ENCODE measurements at places on chromosomes 3 and 15.

DNA sequence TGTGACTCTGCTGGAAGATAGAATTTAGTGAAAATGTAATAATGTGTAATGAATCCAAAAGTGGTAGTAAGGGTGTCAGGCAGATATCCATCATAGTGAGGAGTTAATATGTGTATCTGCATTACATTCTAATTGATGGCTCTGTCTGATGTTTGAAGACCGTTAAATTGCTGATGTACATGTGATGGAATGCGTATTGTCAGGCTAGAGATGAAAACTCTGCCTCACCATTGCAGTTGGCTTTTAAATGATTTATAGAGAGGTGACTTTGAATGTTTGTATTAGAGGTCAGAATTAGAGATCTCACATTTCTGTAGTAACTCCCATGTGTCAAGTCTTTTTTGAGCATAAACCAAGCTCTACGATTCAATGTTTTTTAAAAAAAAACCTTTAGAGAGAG is 234.6 kb downstream of the NAALADL2 start:
- DNase-seq, result no peak

- no peak for DNase-seq
Observed at GRCh38 chr15:42046597-42046996, 25.8 kb upstream of the PLA2G4E start.

GRCh38 chr3:132017137-132017536 is 17.7 kb downstream of the CPNE4 start:
- no peak for DNase-seq

DNA sequence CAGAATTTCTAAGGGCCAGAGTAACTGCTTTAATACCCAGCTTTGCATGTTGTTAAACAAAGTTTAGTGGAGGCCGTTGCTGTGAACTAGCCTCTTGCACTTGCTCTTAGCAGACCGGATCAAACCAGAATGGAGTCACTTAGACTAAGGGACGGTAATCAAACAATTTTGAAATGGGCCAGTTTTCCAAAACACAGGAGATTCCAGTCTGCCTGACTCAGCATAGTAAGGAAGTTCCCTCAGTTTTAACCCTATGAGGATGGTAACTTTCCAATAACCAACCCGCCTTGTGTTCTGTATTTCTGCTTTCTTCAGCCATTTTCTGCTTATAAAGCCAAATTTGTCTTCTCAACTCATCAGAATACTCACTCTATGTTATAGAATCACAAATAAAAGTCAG is 77.2 kb upstream of the WDR72 start:
- no peak for DNase-seq

DNA sequence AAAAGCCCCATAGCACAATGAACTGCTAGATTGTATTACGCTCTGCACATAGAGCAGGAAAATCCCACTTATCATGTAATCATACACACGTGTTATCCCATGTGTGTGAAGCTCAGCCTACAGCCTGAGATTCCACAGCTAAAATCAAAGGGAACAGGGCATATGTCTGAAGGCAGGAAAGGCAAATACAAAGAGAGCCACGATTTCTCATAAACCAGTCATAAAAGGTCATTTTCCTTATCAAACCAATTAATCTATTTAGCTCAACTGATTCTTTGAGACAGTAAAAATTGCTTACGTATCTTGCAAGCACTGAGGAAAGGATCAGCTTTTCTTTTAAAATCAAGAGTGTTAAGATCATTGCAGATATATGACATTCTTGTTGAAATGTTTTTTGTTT is 199.5 kb upstream of the TBL1XR1 start:
- DNase-seq, result no peak

DNA sequence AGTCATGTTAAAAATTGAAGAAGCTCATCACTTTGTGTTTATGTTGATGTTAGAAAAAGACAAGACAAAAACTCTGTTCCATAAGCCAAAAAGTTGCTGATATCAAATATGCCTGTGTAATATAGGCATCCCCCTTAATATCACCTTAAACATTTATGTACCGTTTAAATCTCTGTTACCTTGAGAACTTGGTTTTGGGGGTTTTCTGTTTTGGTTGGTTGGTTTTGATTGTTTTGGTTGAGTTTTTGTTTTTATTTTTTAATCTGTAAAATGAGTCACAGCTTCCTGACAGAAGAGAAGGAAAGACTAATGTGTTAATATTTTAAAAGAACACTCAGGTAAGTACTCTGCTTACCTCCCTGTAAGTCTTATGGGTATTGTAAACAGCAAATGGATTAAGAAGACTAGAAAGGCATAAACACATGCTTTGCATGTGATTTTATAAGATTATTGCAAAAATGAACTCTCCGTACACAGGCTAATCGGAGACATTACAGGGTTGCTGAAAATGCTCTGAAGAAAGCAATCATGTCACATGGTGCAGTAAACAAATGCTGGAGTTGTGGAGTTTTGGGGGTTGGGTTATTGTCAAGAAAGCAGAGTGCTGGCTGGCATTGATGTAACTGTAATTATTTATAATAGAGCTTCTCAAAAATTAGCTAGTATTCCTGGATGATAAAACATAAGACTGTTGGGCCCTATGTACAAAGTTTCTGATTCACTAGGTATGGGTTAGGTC is 69.5 kb upstream of the MBNL1 start:
- DNase-seq, result no peak

DNA sequence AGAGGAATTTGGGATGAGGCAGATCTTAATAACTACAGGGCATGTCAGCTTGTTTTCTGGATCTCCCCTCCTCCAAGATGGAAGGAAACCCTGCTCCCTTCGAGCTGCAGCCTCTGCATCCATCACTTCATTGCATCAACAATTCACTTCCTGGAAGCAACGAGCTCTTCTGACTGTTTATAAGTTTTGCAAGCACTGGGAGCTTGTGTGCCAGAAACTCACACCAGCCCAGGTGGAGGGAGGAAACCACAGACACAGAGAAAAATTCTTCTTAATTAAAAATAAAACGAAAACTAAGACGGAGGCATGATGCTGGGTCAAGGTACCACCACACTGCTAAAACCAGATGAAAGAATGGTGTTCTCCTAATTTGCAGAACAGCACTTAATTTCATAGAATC is 10.6 kb downstream of the LRIG1 start:
- no peak for DNase-seq

DNA sequence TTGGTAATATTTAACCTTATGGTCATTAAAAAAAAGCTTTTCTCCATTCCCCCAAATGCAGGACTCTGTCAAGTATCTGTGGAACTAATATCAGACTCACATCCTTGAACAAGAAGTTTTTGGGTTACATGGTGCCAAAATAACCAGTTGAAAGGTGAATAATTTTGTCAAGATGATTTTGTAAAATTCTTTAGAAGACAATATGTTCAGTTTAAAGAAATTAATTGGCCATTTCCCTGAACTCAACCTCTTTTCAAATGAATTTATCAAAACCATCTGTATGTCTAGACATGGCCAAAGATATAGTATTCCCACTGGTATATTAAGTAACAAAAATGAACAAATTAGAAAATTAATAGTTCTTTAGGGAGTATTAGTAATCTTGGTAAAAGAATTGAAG is 280.5 kb downstream of the MBNL1 start:
- DNase-seq, result no peak

- no peak for DNase-seq
Observed at GRCh38 chr3:122681284-122681973, 790 bp downstream of the PARP14 start.

All from cardiac muscle cell (in vitro differentiated cells and primary cell).